ENCODE measurements at places on chromosomes 2 and 18.

DNA sequence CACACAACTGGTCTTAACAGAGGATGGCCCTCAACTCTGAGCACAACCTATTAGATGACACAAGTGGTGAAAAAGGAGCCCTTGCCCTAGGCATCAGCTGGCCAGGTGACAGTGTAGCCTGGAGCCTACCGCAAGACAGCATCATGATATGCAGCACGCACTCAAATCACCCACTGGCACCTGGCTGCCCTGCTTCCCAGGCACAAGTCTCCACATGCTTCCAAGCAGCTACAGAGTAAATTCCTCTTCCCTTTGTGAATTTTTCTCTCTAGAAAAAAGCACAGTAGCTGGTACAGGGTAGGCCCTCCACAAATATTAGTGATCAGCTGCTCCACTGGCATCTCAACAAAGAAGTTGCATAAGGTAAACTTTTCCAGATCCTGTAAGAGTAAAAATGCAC is 6.0 kb downstream of the FBXO15 start:
- no peak for DNase-seq

DNA sequence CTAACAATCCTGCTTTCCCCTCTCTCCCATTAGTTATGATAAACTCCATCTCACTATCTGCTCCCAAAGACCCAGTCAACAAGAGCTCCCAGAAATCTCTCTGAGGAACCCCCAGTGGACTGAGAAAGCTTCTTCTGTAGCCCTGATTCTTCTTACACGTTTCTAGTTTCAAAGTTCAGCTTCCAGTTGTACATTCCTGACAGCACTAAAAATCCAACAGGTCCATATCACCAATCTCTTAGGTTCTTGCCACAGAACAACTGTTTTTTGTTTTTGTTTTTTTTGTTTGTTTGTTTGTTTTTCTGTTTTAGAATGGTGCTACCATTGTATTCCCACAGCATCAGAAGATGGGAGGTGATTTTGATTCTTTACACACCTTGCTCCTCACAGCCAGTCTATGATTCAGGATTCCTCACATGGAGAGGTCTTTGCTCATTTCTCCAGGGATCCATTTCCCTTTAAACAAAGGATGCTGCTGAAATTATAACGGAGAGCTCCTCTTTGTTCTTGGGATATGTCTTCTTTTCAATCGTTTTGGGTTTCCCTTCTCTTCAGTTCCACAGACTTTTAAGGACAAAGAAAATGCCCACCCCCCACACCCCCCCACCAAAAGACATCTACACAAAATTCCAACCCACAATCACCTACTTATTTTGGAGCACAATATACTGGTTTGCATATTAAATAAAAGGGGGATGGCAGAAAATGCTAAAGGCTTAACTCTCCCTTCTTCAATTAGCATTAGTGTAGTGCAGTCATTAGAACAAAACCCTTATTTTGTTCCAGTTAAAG is 56.0 kb upstream of the COBLL1 start:
- DNase-seq: no peak

- no peak for DNase-seq
These were observed 229.3 kb upstream of the HDAC4 start for GRCh38 chr2:239629926-239630617.

DNA sequence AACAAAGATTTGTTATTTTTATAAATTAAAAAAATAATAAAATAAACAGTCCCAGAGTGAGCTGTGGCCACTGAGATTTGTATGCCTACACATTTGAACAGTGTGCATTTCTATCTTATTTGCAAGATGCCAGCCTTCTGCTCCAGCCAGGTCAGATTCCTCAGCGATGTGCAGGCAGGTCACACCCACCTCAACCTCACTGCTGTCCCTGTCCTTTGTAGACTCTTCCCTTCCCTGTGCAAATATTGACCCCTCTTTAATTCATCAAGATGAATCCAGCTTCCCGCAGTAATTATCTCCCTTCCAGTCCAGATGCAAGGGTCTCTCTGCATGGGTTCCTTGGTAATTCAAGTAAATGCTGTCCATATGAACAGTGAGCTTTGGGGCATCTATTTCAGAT is 256.2 kb downstream of the PIEZO2 start:
- DNase-seq: no peak

DNA sequence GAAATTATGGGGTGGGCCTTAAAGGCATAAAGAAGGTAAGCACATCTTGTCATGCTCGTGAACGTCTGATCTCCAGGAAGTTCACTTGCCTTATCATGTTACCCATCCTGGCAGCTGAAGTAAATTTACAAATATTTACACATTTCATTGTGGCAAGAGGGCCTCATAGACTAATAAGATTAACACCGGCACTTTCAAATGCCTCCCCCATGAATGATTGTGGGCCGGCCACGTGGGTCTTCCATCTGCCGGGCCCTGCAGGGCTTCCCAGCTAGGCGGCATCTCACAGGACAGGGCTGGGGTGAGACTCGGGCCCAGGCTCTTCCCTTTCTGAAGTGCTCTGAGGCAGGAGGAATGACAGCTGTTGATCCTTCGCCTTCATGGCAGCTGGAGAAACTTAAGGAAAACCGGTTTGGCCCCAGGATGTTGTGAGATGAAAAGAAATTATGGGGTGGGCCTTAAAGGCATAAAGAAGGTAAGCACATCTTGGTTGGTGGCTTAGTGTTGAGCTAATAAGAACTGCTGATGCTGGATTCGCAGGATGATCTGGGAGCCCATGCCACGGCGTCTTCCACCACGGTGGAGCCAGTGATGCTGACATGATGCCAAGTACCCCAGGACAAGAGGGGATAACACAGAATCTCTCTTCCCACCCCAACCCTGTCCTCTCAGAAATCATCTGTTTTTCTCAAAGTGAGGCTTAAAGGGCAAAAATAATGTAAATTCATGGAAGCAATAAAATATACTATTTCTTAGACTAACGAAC is 176.3 kb downstream of the SEPTIN10 start:
- DNase-seq: no peak

GRCh38 chr2:226380679-226381078 is 418.9 kb downstream of the IRS1 start:
- DNase-seq: no peak

All from NCI-H1105 (cell line).